ENCODE measurements at places on chromosomes 6 and 20.

- no peak for DNase-seq
These were observed 163.7 kb downstream of the MANEA start for GRCh38 chr6:95741045-95741444.

- DNase-seq = no peak
These were observed 6.0 kb downstream of the GJA1 start for GRCh38 chr6:121441477-121441876.

GRCh38 chr6:125271486-125272159 lies 30.1 kb downstream of the HDDC2 start:
- no peak for DNase-seq

- no peak for DNase-seq
These were observed 199.8 kb downstream of the PLCB1 start for GRCh38 chr20:8331740-8332412.

GRCh38 chr6:138526822-138527235 lies 27.5 kb upstream of the NHSL1 start:
- DNase-seq = no peak

DNA sequence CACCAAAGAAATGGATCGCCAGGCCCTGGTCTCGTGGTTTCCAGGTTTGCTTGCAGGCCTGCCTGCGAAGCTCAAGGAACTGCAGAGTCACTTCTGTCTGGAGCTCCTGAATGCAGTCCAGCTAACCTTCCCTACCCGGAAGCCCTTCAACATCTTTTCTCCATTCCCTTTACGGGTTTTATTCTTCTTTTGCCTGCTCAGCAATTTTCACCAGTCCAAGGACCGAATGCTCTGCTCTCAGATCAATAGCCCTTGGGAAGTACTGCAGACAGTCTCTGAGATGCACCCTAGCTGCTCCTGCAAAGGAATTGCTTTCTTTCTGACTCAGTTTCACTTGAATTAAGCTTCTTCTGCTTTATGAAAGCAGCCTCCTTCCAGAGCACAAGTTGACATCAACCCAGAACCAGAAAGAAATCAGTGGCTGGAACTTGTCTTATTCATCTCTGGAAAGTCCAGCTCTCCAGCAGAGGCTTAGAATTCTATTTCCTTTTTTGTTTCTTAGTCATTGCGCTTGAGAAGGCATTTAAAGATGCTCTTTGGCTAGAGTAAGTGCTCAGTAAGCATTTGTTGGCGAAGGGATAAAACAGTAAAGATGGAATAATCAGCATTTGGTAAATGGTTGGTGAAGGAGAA lies 18.7 kb upstream of the YWHAB start:
- no peak for DNase-seq

GRCh38 chr20:4112481-4113421 lies 97.4 kb upstream of the RNF24 start:
- DNase-seq = no peak

GRCh38 chr6:74872754-74873476 lies 332.9 kb downstream of the COL12A1 start:
- DNase-seq = no peak

DNA sequence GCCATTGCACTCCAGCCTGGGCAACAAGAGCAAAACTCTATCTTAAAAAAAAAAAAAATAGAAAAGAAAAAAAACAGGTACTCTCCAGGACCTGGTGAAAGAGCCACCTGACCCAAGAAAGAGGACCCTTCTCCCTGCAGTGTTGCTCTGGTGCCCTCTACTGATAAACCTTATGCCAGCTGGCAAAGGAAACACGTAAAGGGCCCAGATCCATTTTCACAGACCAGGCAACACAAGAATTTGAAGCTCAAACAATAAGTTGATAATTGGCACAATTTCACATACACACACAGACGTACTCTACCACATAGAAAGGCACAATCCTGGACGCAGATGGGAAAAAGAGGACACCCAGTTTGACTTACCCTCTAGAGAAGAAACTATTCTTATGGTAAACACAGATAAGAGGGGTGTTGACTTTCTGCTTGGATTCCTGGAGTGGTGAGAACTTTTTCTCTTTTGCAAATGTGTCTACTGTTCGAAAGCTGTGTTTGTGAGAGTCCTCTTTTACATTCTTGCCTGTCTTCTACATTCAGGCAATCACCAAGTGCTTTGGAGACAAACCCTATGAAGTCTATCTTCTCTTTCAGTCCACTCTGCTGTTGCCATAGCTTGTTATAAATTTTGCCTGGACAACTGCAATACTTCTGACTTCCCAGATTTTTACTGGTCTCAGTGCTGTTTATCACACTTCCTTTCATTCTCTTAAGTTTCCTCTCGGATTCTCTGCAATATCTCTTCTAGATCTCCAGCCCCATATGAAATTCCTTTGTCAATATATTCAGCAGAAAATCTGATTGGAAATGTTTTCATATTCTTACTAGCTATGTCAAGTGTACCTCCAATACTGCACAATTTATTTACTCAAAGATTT lies 6.4 kb upstream of the SNRPB start:
- no peak for DNase-seq

DNA sequence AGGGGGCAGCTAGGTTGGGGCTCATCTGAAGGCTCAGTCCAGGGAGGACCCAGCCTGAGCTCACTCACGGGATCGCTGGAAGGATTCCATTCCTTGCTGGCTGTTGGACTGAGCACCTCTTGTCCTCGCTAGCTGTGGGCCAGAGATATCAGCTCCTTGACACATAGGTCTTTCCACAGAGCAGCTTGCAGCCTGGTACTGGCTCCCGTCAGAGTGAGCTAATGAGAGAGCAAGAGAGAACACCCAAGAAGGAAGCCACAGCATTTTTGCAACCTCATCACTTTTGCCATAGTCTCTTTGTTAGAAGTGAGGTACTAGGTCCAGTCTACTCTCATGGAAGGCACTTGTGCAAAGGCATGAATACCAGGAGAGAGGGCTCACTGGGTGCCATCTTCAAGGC lies 179.9 kb downstream of the CDC5L start:
- no peak for DNase-seq

DNA sequence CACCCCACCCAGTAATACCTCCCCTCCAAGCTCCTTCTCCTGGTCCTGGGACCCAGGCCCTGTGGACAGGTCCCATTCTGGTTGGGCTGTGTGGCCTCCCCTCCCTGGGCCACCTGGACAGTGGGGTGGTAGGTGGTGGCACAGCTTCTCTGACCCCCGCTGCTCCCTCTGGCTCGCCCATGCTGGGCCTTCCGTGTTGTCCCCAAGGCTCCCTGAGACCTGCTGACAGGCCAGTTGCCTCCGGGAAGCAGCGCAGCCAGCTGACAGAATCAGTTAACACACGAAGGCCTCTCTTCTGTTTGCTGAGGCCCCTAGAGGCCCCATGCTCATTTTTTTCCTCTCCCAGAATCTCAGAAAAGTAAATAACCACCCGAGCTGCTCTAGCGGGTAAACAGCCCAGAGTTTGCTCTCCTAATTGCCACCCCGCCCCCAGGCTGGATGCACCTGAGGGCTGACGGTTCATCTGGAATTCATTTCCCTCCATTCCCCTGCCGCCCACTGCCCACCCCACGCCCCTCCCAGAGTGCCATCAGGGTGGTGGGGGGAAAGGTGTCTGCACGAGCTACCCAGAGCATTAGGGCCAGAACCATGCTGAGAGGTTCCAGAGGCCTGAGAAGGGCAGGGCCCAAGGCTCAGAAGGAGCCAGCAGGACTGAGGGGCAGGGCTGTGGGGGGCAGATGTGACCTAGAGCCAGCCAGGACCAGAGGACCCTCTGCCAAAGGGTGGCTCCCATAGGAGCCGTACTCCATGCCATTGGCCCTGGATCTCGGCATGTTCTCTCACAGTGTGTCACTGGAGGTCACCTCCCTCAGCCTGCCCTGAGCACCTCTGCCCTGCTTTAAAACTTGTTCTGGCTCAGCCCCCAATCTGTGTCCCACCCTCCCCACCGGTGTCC lies 157.5 kb downstream of the GRM4 start:
- DNase-seq = no peak

- peak; percentile 79 for DNase-seq
These were observed 40.3 kb upstream of the ANGPT4 start for GRCh38 chr20:956330-956951.

DNA sequence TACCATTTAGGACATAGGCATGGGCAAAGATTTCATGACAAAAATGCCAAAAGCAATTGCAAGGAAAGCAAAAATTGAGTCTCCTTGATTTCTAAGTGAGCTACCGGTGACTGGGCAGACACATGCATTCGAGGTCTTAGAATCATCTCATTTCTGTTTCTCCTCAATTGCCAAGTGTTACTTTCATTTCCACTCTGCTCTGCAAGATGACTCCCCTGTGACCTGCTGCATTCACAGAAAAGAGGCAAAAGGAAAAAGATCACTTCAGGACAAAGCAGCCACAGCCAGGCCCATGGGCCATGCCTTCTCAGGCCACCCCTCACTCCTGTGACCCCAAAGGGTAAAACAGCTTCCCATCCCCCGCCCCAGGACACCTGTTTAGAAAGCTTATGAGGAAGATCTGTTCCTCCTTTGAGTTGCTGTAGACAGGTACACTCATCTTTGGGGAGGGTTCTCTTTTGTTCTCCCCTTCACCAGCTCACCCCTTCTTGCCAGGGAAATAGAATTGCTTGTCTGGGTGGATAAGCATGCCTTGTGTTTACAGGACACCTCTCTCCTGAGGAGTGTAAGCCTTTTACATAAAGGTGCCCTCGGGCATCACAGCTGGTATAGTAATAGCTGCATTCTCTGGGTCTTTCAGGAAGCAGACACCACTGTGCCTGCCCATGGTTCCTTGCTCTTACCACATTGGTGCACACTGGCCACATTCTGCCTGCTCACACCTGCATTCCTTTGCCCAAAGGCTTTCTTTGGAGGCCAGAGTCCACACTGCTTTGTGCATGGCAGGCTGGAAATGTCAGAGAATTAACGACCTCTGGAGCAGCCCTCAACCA lies 105.0 kb downstream of the SLC24A3 start:
- no peak for DNase-seq
